GM10248 (cell line): ENCODE measurements at places on chromosomes 7 and 10.

DNA sequence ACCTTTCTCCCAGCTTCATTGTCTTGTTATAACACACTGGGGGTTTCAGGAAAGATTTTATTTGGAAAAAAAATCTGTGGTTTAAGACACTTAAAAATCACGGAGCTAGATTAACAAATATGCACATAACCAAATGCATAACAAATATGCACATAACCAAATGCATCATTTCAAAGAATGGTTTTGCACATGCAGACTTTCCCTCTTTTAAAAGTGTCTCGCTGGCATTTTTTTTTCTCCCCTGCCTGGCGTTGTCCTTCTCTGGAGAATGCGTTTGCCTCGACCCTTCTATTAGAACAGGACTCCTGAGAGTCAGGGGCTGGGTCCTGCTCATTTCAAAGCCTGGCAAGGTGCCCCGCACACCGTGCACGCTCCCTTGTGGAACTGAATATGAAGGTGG is 42.7 kb upstream of the LOXL4 start:
- DNase-seq = no peak

DNA sequence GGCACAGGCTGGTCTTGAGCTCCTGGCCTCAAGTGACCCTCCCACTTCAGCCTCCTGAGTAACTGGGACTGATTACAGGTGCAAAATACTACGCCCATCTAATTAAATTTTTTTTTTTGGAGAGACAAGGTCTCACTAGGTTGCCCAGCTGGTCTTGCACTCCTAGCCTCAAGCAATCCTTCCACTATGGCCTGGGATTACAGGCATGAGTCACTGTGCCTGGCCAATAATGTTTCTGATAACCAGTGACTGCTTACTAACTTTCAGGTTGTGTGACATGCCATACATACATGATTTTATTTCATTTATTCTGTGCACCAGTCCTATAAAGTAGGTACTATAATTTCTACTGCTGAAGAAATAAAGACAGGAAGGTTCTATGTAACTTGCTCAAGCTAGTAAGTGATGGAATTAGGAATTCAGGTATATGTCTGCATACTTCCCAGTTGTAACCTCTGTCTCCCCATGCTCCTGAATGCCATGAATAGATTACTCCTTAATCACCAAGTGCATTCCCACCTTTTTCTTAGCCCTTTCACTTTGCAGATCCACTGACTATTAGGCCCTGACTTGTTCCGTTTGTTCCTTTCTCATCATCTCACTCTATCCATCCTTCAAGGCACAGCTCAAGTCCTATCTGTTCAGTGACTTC is 28.1 kb downstream of the MCU start:
- no peak for DNase-seq

DNA sequence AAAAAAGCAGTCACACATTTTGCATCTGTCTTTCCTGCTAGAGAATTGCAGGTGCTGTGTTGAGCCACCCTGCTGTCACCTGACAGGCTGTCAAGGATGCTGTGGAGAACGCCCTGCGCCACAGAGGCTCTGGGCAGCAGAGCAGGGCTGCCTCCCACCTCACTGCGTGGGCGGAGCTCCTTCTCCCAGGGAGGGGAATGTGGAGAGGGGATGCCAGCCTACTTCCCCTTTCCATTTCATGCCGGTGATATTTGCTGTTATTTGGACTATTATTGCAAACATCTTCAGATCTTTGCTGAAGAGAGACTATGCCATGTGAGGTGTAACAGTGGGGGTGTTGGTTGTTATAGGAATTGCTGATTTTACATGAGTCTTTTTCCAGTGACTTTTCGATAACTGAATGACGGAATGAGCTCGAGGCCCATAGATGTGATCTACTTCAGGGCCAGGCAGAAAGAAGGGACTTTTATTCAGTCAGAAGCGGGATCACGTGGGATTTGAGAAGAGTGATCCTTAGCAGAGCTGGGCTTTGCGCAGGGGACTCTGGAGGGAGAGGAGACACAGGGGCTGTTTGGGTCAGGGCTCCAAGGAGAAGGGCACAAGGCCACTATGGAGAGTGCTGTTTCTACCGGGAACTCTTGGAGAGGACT is 13.6 kb upstream of the PRKAG2 start:
- DNase-seq = no peak

GRCh38 chr7:102089175-102090098 is 197.2 kb upstream of the SH2B2 start:
- DNase-seq = no peak

DNA sequence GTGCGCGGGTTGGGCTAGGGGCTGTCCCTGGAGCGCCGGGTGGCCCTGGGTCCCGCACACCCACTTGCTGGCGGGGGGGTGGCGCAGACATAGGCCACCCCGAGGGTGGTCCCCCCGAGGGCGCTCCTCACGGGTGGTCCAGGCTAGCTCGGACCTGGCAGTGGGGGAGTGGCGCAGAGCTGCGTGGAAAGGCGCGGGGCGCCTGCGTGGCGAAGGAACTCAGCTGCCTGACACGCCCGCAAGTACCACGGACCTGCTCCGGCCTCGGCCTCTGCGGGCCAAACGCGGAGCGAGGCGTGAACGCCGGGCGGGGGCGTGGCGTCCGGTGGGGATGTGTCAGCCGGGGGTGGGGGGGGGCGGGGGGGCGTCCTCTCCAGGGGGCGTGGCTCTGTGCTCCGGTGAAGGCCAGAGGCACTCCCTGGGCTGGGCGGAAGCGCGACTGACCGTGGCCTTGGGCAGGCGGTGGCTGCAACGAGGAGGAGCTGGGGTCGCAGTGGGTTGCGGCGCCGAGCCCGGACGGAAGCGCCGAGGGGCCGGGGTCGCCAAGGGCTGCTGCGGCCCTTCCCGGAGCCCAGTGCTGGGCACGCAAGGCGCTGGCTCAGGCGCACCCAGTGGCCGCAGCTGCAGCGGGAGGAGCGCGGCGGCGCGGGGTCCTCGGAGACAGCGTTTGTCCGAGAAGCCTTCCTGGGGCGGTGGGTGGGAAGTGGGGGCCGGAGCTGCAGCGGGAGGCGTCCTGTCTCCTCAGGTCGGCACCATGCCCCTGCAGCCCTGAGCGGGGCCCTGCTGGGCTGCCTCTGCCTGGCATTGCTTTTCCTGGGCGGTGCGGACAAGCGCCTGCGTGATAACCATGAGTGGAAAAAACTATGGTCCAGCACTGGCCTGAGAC is 58.9 kb upstream of the NUPR2 start:
- DNase-seq = no peak

GRCh38 chr7:148245381-148245780 is 345.2 kb upstream of the C7orf33 start:
- DNase-seq = no peak

DNA sequence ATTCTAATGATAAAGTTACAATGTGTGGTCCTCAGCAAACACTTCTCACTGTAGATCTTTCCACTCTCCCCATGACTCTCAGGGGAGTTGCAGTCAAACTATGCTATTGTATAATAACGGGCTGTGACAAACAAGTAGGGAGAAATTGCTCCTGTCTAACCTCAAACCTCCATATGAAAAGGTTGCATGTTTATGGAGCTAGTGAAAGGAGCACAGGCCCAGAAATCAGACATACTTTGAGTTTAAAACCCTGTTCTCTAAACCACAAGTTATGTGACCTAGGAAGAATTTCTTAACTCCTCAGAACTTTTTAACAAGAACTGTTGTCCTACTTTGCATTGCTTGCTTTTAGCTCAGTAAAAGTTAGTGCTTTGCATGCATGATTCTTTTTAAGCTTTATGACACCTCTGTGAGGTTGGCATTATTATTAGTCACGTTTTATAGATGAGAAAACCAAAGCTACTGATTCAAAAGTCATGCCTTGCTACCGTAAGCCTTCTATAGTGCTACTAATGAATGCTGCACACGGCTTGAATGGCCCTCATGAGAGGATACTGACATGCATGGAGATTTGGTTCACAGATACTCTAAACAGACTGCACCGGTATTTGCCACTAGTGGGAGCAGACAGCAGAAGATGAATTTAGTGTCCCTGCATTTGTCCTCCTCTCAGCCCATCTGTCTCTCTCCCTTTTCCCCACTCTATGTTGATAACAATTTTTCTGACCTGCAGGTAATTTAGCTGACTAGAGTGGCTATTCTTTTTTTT is 129.5 kb upstream of the PCGF5 start:
- DNase-seq = no peak

GRCh38 chr7:29408841-29409243 is 154.8 kb upstream of the PRR15 start:
- peak; percentile 66 for DNase-seq

- DNase-seq = no peak
Observed at GRCh38 chr7:101950450-101951119, 133.2 kb downstream of the CUX1 start.

DNA sequence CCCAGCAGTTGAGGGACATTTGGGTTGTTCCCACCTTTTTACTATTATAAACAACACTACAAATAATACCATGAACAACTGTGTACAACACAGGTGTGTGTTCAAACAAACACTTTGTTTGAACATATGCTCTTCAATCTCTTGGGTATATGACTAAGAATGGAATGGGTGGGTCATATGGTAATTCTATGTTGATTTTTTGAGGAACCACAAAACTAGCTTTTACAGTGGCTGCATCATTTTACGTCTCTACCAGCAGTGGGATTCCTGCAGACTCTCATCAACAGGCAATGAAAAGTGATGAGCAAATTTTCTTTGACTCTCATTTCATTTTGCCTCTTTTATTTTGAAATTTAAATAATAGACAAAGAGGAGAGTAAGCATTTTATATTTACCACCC is 116.9 kb upstream of the KLF14 start:
- no peak for DNase-seq

DNA sequence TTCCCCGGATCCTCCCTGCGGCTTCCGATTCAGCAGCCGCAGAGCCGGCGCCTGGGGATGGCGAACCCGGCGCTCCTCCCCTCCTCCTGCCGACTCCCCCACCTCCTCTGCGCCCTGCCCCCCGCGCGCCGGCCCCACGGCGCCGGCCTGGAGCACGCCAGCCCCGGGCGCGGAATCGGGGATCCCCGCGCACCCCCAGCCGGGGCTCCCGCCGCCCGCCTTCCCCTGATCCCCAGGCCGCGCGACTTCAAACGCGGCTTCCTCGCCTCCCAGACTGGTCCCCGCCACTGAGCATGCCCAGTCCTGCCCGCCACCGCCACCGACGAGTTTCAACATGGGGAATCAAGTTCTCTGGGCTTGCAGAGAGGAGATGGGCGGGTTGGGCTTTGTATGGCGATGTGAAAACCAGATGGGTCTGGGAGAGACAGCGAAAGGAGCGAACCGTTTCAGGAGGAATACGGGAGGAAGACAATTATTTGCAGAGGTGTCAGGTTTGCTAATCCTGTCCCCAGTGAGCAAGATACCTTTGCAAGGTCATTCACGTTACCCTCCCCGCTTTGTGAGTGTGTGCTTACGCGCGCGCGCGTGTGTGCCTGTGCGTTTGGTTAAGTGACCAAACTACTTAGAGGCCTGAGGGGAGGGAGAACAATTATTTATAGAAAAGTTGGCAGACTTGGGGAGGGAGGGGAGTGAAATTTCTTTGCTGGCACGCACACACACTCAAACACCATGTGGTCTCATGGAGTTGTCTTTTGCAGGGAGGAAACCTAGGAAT is at the start of gene PANK1:
PANK1 (minus strand) TSS at position 276 of the 775 bp plus-strand sequence. CDS start 351 bp downstream, outside the sequence.
- DNase-seq = peak; percentile 75

DNA sequence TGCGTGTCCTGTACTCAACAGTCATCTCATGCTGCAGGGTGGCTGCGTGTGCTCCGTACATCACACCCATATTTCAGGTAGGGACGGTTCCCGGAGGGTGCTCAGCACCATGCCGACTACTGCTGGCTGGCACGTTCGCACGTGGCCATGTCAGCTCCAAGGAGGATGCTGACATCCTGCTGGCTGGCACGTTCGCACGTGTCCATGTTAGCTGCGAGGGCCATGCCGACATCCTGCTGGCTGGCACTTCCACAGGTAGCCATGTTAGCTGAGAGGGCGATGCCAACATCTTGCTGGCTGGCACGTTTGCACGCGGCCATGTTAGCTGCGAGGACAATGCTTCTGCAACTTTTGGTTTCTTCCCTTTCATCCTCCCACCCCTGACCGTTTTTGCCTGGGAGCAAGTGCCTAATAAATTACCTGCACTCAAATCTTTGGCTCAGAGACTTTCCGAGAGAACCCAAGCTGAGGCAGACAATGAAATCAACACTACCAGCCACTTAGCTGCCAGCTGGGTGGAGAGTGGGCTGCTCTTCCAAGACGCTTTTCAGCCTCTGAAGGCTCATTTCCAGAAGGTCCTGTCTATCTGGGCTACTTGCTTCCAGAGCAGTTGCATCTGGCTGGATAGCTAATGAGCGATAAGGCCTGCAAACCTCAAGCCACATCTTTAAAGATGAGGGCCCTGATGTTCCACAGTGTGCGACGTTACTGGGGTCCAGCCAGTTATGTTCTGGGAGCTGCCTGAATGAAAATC is 104.6 kb downstream of the WDR37 start:
- no peak for DNase-seq

- no peak for DNase-seq
Observed at GRCh38 chr10:45653454-45653853, 19.1 kb downstream of the ZFAND4 start.

GRCh38 chr10:131838966-131839742 is 61.7 kb upstream of the PPP2R2D start:
- DNase-seq = no peak

- DNase-seq = no peak
Observed at GRCh38 chr10:21355591-21356011, 169.9 kb downstream of the SKIDA1 start.

DNA sequence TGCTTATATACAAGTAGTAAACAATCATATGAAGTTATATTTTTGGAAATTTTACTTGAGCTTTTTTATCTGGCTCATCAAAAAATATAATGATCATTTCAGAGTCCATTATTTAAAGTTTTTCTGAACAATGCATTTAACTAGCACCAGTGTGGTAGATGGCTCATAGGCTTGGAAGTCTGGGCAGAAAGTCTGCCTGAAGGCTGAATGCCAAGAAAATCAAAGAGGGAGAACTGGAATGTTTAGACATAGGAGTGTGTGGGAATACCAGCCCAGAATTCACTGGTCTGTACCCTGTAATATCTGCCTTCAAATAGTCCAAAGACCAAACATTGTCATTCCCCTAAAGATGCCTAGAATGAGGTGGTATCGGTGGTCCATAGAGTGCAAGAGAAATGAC is 40.3 kb upstream of the ANK3 start:
- DNase-seq = no peak

DNA sequence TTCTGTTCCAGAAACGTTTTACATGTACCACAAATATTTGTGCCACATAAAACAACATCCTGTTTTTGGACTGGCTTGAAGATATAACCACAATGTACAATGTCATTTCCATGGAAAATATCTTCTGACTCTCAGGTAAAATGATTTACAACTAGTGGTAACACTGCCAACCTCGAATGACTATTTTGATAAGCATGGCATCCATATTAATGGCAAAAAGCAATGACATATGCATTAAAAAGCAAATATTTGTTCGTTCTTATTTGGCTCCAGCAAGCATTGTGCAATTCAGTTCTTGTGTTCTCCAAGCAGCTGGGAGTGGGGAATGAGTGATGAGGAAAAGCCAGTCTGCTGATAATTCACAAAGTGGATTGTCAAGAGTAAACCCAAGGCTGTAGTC is 289.0 kb downstream of the PLXDC2 start:
- DNase-seq = no peak
